Right kidney (tissue), 9 donors: ENCODE measurements at places on chromosomes 1 and 21.

- no peak for DNase-seq
These were observed 45.9 kb upstream of the PUM1 start for GRCh38 chr1:31111290-31111951.

DNA sequence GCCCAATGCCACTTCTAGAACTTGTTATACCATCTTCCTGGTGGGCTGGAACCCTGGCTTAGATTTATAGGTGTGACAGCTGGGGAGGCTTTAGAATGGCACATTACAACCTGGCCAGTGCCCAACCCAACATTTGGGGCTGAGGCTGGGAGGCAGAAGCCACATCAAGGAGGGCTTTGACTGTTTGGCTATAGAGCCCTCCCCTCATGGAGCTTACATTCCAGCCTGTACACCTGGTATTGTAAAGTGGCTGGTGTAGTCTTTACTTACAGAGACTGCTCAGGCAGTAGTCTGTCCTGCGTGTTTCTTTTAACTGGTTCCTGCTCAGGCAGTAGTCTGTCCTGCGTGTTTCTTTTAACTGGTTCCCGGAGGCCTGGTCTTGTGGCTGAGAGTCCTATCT is 10.0 kb upstream of the SLC2A1 start:
- DNase-seq, result no peak

DNA sequence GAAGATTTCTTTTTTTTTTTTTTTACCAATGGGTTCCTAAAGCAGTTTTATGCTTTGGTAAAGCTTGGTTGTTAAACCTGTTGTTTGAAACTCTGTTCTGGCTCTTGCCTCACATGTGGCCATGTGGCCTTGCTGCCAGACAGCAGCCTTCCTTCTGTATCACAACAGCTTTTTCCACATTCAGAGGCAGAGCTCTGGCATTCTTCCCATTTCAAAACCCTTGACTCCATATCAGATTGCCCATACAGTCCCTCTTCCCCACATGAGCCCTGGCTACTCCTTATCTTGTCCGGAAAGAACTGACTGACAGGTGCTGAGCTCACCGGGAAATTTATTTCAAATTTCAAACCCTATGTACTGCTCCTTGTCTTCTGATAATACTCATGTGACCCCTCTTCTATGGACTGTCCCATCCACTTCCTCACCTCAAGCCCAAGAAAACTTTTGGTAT is 38.5 kb upstream of the LAX1 start:
- DNase-seq, result no peak

DNA sequence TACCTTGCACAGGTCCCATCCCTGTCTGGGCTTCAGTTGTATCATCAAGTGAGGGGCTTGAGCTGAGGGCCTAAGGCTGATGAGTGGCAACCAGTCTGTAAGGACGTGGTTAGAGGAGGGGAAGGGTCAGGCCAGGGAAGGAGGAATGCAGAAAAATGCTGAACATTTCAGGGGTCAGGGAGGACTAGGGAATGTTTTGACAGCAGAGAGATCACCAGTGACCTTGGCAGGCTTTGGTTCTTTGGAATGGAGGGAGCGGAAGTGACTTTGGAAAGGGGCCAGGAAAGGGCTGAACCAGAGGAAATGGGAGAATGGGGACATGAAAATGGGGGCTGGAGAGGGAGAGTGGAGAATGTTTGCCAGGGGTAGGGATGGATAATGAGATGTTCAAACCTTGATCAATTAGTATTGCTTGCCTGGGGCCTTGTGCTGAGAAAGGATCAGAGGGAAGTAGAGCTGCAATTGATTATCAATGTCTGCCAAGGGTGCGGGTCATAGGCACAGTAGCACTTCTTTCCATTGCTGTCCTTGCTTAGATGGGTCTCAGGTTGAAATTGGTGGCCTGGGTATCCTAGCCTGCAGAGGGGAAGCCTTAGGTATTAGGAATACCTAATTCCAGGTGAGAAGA is 7.4 kb downstream of the LDLRAP1 start:
- no peak for DNase-seq

- no peak for DNase-seq
These were observed 8.1 kb downstream of the COL18A1 start for GRCh38 chr21:45412909-45413611.

DNA sequence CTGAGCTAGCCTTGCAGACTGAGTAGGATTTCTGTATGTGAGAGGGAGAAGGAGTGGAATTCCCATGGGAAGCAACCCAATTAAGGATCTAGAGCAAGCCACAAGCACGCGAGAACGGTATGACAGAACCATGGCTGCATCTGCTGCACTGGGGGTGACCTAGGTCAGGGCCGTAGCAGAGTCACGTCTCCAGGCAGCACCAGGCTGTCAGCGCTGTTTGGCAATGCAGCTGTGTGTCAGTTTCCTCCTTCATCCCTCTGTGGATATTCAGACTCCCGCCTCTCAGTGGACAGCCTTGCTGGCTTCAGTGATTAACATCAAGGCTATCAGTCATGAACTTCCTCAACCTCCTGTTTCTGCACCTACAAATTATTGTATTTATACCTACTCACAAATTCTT is 118.1 kb upstream of the PPP2R5A start:
- no peak for DNase-seq

- DNase-seq, result no peak
These were observed 8.5 kb downstream of the PDZK1IP1 start for GRCh38 chr1:47181095-47181954.

- DNase-seq, result no peak
These were observed 124.2 kb downstream of the ADSS2 start for GRCh38 chr1:244327533-244327932.

DNA sequence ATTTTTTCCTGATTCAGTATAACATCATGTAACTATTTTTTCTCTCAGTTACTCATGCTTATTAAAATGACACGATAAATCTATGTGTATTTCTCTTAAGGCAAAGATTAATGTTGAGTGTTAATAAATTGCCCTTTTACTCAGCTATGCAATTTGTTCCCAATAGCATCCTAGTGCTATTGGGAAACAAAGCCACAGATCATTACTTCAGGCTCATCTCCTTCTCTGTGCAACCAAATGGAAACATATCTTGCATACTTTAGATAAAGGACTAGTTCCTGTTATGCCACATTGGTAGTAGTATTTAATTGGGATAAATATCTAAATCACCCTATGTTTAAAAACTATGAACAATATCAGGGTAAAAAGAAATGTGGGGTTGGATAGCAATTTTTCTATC is 106.2 kb downstream of the PLPPR4 start:
- no peak for DNase-seq

- DNase-seq, result no peak
These were observed 24.4 kb downstream of the C1orf141 start for GRCh38 chr1:67110352-67110751.

DNA sequence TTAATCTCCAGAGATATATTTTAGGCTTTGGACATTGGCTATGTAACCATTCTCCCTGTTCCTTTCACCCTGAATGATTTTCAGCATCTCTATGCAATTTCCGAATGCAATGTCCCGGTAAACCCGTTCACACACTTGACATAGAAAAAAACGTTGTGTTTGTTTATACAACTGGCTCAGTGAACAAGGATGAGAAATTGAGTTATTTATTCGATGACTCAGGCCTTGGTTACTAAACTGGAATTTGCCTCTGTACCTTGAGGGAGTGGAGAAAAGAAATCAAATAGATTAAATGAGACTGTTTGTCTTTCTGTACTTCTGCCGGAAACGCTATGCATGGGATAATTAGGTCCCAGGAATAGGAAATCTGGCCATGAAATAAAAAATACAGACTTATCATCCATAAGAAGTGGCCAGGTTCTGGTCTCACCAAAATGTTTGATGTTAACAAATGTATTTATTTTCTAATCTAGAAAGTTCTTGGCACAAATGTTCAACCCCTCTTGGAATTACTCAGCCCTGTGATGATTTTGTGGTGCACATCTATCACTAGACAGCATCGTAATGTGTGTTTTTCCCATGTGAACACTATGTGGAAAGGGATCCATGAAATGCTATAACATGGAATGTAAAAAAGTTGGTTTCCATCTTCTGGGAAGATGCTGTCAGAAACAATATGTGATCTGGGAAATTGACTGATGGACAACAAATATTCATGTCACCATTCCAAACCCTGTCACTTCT is 253.9 kb downstream of the DUSP10 start:
- DNase-seq, result no peak

GRCh38 chr1:168320800-168321450 is 40.2 kb downstream of the TBX19 start:
- no peak for DNase-seq

DNA sequence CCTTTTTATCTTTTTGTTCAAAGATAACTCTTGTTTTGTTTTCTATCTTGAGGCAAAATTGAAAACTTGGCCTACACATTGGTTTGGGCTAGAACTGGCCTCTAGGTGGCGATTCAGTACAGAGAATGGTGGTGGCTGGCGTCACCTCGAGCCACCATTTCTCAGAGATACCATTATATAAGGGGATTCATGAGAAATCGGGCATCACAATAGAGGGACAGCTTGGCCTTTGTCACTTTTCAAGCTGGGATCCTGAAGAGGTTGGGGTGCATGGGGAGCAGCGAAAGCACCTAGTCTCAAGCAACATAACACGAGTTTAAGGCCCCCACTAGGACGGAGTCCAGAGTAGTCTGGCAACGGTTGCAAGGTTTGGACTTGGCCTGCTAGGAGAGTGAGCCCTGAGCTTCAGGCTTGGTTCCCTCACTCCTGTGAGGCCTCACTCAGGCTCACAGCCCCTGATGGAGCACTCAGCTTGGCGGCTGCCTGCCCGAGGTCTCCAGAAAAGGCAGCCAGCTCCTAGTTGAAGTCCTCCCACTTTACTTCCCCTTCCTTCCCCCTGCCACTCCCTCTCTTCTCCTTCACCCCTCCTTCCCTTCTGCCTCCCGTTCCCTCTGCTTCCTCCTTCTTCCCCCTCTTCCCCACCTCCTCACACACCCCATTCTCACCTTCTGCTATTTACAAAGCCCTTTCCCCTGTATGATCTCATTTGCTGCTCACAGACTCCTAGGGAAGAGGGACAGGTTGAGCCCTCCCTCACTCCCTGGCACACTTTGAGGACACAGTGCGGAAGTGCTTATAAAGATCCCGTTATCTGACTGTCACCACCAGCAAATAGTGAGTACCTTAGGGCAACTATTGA is 67.8 kb downstream of the LRIG2 start:
- peak; percentile 61 for DNase-seq

GRCh38 chr1:246856371-246856770 is 75.4 kb downstream of the AHCTF1 start:
- DNase-seq, result no peak

DNA sequence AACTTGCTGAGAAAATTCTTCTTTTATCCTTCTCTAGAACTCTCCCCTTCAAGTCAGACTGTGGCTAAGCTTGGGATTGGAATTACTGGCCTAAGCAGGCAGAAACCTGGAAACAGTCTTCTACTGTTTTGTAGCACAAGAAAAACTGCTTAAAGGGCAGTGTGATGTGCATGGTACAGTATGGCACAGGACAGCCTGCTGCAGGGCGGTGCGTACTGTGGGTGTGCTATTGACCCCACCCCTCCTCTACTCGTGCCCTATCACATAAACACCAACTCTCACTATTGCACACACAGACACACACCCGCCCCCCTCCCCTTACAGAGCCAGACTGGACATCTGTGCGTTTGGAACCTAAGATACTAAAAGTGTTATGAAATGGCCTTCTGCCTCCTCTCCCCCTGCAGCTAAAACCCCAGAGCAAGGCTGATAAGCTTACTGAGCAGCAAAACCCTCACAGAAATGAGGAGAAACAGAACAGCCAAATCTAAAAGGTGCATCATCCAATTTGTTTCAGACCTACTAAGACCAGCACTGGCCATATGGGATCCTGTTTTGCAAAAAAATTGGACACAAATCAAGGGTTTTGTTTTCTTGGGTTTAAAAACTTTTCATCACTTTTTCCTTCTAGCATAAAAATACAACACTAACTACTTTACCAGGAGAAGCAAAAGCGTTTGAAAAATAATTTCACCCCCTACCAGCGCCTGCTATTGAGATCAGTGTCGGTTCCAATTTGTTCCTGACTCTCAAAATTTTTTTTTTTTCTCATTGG is 355.8 kb upstream of the LYPLAL1 start:
- no peak for DNase-seq

DNA sequence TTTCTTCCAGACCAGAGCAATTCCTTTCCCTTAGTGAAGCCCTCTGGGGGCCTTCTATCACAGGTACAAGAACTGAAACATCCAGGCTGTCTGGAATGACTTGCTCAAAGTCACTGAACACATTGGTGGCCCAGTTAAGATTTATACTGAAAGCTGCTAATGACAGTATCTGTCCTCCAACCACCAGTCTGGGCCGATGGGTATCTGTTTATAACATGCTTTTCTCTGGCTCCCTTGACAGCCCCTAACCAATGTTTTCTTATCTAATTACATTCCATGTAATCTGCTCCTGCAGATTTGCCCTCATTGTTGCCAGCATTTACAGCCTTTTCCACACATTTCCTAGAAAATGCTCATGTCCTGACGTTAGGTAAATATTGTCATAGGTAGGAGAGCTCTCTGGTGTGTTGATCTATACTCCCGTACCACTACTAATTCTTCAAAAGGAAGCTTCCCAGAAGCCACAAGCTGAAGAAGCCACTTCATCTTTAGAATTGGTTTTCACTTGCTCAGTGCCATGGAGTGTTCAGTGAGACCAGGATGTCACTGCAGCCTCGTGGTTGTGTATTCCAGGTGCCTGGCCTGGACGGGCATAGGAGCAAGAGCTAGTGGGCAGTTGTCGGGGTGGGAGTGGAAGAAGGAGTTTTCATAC is 163.9 kb downstream of the TSEN15 start:
- DNase-seq, result no peak

- no peak for DNase-seq
These were observed 37.6 kb upstream of the GALNT2 start for GRCh38 chr1:230029244-230029941.

DNA sequence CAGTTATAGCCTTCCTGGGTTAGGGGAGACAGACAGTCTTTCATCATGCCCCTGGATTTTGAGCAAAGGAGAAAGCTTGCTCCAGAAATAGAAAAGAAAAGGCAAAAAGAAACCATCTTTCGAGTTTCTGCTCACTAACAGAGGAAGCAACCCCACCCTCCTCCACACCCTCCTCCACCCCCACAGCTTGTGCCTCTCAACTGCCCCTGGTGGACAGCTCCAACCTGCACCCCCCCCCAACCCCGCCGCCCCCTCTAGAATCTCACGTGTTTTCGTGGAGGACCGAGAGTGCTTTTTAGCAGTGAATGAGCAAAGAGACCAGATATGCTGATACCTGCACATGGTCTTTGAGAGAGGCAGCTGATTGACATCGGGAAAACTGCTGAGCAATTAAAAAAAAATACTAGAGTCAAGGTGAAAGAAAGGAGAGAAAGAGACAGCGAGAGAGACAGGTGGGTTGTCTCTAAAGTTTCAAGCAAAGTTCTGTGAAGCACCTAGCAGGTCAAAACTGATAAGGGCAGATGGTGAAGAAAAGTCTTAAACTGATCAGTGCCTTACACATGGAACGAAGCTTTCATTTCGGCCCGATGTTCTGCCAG is 358.3 kb downstream of the KIF26B start:
- peak; percentile 26 for DNase-seq

- no peak for DNase-seq
These were observed 12.0 kb upstream of the SLC9A1 start for GRCh38 chr1:27166929-27167328.

- DNase-seq, result no peak
These were observed 55.2 kb upstream of the PLD5 start for GRCh38 chr1:242579528-242580235.
